ENCODE measurements at places on chromosomes 2 and 18.

GRCh38 chr2:216056739-216057138 is 24.9 kb downstream of the PECR start:
- DNase-seq = no peak

GRCh38 chr2:128228894-128229293 is 89.8 kb downstream of the HS6ST1 start:
- DNase-seq = no peak

DNA sequence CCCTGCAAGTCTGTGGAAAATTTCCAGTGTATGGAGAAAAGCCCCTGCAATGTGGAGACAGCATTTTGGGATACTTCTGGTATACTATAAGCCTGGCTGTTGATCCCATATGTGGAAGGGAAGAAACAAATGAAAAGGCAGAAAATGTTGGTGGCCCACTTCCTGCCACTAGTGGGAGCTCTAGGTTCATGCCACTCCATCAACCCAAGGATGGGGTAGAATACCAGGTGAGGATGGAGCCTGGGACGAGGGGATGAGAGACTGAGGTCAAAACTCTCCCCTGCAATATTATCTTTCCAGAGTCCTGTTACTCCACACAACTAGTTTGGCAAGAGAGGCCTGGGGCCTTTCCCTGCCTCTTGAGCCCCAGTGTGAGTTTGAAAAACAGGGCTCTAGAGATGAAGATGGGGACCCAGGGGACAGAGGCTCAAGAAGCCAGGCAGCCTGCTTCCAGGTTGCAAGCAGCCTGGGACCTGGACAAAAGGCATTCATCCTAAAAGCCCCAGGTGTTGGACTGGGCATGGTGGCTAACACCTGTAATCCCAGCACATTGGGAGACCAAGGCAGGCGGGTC is 31.9 kb downstream of the BMP10 start:
- DNase-seq = no peak

DNA sequence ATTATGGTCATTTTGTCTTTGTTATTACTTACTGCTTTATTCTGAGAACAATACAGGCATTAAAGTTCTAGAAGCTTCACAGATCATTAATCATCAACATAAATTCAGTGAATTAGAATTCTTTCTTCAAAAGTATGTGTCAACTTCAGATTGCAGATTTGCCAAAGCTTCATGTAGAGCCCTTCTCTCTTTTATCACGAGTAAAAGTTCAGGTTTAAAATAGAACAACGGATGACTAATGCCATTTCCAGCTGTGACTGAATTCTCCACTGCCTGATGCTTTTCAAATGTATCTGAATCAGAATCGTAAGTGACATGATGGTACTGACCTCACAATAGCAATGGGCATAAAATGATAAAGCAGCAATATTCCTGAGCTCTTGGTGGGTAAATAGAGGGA is 116.0 kb downstream of the ABCA12 start:
- no peak for DNase-seq

GRCh38 chr18:34789768-34790344 is 79.8 kb downstream of the DTNA start:
- no peak for DNase-seq

DNA sequence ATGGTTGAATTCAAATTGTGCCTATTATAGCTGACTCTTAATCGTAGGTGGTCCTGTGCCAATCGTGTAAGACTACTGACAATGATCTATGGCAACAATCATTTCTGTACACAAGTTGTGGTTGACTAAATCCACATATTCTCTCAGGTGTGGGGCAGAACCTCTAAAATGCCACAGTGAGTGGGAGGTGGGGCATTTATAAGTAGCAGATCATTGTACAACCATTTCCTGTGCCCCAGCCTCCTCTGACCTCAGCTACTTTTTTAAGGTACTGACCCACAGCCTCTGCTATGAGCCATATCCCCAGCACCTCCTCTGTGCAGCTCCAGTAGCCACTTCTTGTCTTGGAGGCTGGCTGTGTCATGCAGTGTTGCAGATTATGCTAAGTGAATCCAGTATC is 48.6 kb upstream of the RAPH1 start:
- no peak for DNase-seq

- DNase-seq = no peak
Observed at GRCh38 chr2:167187978-167188967, 300.0 kb downstream of the XIRP2 start.

- DNase-seq = no peak
Observed at GRCh38 chr2:68726100-68726499, 8.5 kb upstream of the ARHGAP25 start.

GRCh38 chr2:225920621-225921220 is 521.2 kb downstream of the NYAP2 start:
- DNase-seq = no peak

- no peak for DNase-seq
Observed at GRCh38 chr18:36805105-36805504, 23.7 kb downstream of the TPGS2 start.

DNA sequence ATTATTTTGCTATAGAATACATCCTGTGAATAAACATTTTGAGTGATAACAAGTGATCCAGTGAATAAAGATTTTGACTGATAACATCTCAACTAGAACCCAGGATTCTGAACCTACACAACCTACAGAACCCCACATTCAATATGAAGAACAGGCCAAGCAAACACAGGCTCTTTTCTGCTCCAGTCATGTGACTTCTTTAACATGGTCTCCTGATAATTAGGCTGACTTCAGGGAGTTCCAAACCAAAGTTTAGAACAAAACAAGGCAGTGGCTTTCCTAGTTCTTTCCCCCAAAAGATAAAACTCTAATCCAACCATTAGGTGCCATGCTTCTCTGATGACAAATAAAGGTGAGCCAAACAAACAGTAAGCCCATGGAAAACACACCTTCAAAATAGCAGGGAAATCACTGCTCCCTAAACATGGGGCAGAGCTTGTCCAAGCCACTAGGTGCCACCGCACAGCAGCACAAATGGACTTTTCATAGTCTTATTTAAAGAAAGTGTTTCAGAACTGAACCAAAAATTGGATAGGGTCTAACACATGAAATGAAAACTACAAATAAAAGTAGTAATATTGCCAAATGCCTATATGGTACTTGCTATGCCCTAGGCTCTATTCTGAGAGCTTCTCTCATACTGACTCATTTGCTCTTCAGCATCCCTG is 95.3 kb downstream of the EVA1A start:
- no peak for DNase-seq

DNA sequence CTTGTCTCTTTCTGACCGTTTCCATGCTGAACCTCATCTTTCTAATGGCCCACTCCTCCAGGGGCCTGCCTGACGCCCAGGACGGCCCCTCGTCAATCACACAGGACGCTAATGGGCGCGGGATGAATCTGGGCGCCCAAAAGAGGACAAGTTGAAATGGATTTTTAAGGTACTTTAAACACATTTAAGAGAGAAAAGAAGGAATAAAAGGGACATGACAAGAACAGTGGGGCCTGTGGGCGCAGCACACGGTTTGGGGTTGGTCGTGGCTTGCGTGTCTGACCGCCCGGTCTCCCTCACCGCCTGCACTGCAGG is 607 bp upstream of the UBE2F start:
- no peak for DNase-seq

DNA sequence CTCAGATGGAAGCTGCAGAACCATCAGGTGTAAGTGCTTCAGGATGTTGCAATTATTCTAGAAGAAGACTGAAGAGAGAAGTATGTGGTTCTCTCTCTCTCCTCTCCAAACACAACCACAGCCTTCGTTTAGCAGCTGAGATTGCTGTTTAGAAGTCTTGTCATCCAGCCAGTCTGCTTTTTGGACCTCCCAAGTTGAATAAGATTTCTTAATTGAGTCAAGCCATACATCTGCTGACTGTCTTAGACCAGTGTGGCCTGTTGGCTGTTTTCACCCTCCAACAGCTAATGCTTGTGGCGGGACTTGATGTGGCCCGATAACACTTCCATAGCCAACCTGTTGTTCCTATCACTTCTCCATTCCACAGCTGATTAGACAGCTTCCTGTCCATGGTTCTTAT is 91.3 kb upstream of the TMEM17 start:
- DNase-seq = no peak

GRCh38 chr2:64794426-64794995 is 140.8 kb upstream of the SERTAD2 start:
- DNase-seq = no peak

DNA sequence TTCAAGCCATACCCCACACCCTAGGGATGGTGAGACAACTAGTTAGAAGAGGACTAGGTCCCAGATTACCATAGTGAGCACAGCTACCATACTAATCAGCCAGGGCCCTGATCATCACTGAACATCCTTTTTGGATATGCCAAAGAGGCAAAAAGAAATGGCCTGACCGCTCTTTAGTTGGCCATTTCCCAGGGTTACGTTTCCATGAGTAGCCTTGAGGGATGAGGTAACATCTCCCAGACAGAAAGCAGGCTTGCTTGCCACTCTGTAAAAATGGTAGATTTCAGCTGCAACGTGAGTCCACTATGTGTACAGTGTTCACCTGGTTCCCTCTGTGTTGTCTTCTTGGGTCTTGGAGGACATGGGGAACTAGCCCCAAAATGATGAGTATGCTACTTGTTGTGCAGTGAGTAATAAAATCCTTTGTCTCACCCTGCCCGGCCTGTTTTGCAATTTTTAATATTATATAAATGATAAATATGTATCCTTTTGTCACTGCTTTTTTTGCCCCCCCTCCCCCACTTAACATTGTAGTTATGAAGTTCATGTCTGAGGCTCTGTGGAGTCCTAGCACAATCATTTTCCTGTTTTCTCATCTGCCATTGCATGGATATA is 8.9 kb upstream of the GALM start:
- no peak for DNase-seq

- DNase-seq = no peak
Observed at GRCh38 chr2:186308347-186308746, 177.7 kb upstream of the ZC3H15 start.

- DNase-seq = no peak
Observed at GRCh38 chr2:160450486-160450885, 43.1 kb downstream of the RBMS1 start.

- DNase-seq = no peak
Observed at GRCh38 chr2:102063487-102063911, 71.7 kb downstream of the IL1R2 start.

- DNase-seq = no peak
Observed at GRCh38 chr2:29802986-29803385, 118.4 kb downstream of the ALK start.

- no peak for DNase-seq
Observed at GRCh38 chr2:52933878-52934277, 833.7 kb upstream of the CHAC2 start.

DNA sequence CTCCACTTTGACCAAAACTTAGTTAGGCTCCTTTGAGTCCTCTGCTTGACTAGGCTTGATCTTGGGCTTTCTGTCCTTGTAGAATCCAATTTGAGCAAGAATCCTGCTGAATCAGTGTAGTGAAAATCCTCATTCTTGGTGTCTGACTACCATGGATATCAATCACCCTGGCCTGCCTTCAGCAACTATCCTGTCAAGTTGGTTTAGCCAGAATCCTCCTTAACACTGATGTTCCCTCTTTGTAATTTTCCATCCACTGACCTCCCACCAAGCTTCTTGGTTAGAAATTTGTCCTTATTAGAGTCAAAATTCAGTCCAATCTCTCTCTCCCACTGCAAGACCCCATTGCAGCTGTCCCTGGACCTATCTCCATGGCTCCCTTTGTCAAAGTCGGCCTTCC is 494 bp upstream of the RBM45 start:
- no peak for DNase-seq

DNA sequence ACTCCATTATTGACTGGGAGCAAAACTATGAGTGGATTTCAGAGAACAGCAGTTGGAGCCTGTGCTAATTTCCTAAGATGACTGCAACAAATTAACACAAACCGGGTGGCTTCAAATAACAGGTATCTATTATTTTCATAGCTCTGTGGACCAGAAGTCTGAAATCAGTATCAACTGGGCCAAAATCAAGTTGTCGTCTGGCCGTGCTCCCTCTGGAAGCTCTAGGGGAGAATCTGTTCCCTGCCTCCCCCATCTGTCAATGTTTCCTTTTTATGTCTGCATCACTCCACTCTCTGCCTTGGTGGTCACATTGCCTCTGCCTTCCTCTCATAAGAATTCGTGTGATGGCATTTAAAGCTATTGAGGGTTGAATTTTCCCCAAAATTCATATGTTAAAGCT is 269.8 kb downstream of the TMX3 start:
- no peak for DNase-seq

DNA sequence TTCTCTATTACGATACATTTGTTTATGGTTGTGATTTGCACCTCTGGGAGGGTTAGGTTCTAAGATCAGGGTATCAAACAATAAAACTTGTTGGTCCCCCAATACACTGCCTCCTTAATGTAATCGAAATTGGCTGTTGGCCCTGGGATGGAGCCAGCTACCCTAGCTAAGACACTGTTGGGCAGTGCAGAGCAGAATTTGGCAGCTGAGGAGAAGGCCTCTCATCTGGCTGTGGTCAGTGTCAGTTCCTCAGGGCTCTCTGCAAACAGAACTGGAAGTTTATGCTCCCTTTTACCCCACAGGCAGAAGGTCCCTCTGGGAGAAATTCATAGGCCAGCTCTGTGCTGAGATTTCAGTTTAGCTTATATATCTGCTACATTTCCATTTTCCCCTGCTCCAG is 8.6 kb upstream of the HAAO start:
- DNase-seq = no peak

- no peak for DNase-seq
Observed at GRCh38 chr2:7016601-7017211, 99.5 kb downstream of the RNF144A start.

- DNase-seq = no peak
Observed at GRCh38 chr2:166676716-166677115, 182.7 kb upstream of the SCN7A start.

DNA sequence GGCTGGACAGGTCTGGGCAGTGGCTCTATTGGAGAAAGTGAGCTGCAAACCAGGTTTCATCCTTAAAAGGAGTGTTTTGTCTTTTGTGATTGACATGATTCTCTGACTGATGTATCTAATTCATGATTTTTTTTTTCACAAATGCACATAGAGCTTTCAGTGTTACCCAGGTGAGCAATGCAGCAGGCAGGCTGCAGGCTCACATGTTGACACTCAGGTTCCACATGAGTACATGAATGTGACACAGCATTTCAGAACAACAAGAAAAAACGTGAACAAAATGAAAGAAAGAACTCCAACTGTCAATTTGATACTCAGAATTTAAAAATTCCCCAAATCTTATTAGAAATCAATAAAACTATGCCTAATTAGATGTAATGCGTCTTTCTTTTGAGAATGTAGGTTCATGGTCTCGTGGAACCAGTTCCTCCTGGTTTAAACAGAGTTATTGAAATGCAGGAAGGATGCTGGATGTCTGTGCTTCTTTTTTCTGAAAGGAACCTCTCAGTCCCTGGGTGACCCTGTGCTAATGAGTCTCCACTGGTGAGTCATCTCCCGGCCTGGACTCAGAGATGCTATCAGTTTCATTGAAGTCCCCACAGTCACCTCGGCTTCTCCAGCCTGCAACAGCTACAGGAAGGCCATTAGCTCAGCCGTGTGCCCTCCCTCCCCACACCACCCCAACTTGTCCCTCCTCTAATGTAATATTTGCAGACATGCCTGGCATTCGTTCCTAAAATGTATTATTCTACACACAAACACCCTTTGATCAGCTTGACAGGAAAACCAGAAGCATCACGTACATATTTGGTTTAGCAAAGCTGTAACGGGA is 430.4 kb downstream of the LPIN1 start:
- no peak for DNase-seq
